ENCODE measurements at places on chromosomes 12 and 14. TPM values are rescaled to one million over a fixed set of nuclear protein-coding genes. Genes with fewer than 3 reads are reported as not detected.

- H3K27ac ChIP-seq: no peak overlapping the region
- H3K27me3 ChIP-seq: peaks cover 4% of the 10 kb centered on the region
- H3K4me3 ChIP-seq: peak overlapping the region; percentile 59
These were observed 1.2 kb downstream of the WNT5B start for GRCh38 chr12:1630133-1630826.

GRCh38 chr12:96766232-96766631 is 140.8 kb upstream of the NEDD1 start:
- DNase-seq: no peak
- H3K4me1 ChIP-seq: no peaks in the 10 kb centered on the region
- H3K36me3 ChIP-seq: no peaks in the 10 kb centered on the region
- no peak overlapping the region for H3K27ac ChIP-seq

The GPR84 gene
- 3.1 TPM for polyA plus RNA-seq

The SLC5A8 gene
- polyA plus RNA-seq: not detected

- no peak for DNase-seq
- H3K27me3 ChIP-seq: no peaks in the 10 kb centered on the region
- H3K36me3 ChIP-seq: no peaks in the 10 kb centered on the region
- no peak overlapping the region for H3K4me3 ChIP-seq
- H3K27ac ChIP-seq: no peak overlapping the region
These were observed 109.5 kb downstream of the PAX9 start for GRCh38 chr14:36771028-36771640.

The TSPAN19 gene
- polyA plus RNA-seq: not detected

DNA sequence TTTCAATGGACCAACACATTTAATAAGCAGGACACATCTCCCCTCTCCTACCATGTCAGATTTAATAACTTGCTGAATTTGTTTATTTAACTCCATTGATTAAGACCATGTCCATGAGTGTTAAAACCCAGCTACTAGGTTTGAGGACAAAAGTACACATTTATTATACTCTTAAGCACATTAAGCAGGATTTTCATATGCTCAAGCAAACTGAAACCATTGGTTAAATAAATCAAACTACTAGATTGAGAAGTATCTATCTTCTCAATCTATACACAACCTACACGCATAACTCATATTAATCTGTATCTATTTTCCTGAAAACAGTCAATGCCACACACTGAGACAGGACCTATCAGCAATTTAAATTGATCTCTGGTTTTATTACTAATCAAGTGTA is 85.2 kb downstream of the KITLG start:
- H3K4me1 ChIP-seq: no peaks in the 10 kb centered on the region
- no peaks in the 10 kb centered on the region for H3K27me3 ChIP-seq
- H3K36me3 ChIP-seq: no peaks in the 10 kb centered on the region

DNA sequence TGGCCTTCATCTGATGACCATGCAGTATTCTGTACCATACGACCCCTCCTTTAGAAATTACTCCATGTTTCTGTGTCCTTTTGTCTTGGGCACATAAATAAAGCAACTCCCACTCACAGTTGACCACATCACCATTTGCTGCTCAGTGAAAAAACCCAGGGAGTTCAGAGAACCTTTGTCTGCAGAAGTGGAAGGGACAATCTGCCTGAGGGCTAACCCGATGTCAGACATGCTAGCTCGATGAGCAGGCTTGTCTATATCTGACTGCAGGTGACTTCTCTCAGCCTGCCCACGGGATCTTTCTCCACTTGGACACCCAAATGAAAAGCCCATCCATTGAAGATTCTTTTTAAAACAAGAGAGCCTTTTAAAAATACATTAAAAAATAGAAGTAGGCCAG is 45.7 kb upstream of the GRIP1 start:
- no peak overlapping the region for H3K27ac ChIP-seq
- no peaks in the 10 kb centered on the region for H3K36me3 ChIP-seq
- no peak overlapping the region for H3K4me3 ChIP-seq
- no peaks in the 10 kb centered on the region for H3K4me1 ChIP-seq
- H3K27me3 ChIP-seq: peaks cover 1% of the 10 kb centered on the region

DNA sequence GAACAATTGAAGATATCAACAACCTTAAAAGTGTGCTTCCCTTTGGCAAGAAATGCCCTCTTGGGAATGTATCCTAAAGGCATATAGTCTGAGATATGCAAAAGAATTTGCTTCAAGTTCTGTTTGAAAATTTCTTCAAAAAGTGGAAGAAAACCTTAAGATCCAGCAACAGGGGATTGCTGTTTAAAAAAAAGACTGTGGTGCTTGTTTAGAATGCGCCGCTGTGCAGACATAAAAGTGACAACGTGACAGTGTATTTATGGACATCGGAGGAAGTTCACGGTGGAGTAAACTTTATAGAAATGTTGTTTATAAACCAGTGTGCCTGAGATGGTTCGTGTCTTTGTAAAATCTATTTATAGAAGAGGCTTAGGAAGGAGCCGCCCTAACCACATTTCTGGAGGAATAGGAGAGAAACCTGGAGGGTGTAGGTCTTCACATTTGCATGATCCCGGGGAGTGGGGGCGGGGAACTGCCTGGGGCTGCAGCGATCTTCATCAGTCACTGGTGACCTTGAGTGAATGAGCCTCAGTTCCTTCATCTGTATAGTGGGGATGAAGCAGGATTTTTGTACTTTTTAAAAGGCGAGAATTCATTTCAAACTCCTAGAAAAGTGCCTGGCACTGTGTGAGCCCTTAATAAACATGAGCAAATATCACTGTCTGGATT is 27.5 kb downstream of the ADGRD1 start:
- H3K27me3 ChIP-seq: no peaks in the 10 kb centered on the region
- 0 out of 2 replicates have a peak overlapping the region, but pooled peaks have one; percentile 3 for H3K4me3 ChIP-seq
- DNase-seq: no peak
- no peaks in the 10 kb centered on the region for H3K36me3 ChIP-seq
- H3K4me1 ChIP-seq: peaks cover 25% of the 10 kb centered on the region

GRCh38 chr12:68580911-68581310 is 29.8 kb upstream of the RAP1B start:
- DNase-seq: no peak
- H3K27me3 ChIP-seq: no peaks in the 10 kb centered on the region
- no peaks in the 10 kb centered on the region for H3K4me1 ChIP-seq
- no peaks in the 10 kb centered on the region for H3K36me3 ChIP-seq
- no peak overlapping the region for H3K27ac ChIP-seq

GRCh38 chr12:109185441-109185840 is 69.1 kb downstream of the ACACB start:
- H3K4me3 ChIP-seq: no peak overlapping the region
- H3K27me3 ChIP-seq: no peaks in the 10 kb centered on the region
- H3K36me3 ChIP-seq: no peaks in the 10 kb centered on the region
- no peak for DNase-seq
- H3K27ac ChIP-seq: no peak overlapping the region

GRCh38 chr14:73460691-73461127 is 2.4 kb upstream of the NUMB start:
- DNase-seq: no peak
- no peaks in the 10 kb centered on the region for H3K36me3 ChIP-seq
- H3K4me1 ChIP-seq: peaks cover 18% of the 10 kb centered on the region
- no peak overlapping the region for H3K4me3 ChIP-seq

- H3K36me3 ChIP-seq: no peaks in the 10 kb centered on the region
- no peaks in the 10 kb centered on the region for H3K4me1 ChIP-seq
- no peak for DNase-seq
- H3K27me3 ChIP-seq: no peaks in the 10 kb centered on the region
These were observed 81.3 kb upstream of the PRMT8 start for GRCh38 chr12:3409662-3410061.

DNA sequence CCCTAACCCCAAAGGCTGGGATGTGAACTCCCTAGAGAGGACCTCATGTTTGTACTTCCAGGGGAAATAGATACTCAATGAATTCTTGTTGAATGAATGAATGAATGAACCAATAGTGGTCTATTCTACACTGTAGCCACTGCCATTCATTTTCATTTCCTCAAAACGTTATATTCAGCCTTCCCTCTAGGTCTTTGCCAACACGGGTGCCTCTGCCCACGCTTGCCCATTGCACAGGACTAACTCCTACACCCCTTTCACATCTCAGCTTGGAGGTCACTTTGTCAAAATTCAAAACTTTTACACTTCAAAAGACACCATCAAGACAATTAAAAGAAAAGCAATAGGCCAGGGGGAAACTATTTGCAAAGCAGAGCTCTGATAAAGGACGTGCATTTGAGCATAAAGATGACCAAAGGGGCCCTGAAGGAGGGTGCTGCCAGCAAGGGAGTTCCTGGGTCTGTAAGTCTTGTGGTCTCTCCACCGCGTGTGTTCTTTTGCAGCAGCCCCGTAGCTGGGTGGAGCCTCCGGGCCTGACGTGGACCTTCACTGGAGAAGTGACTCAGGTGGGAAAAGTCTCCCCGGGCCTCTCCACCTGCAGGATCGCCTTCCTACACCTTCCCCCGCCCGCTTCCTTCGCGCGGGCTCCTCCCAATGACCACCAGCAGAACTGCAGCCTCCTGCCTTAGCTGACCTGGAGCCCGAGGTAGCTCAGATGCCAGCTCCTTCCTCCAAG is 31.5 kb downstream of the TMEM63C start:
- H3K4me1 ChIP-seq: no peaks in the 10 kb centered on the region
- DNase-seq: no peak
- no peak overlapping the region for H3K4me3 ChIP-seq
- H3K27ac ChIP-seq: no peak overlapping the region

DNA sequence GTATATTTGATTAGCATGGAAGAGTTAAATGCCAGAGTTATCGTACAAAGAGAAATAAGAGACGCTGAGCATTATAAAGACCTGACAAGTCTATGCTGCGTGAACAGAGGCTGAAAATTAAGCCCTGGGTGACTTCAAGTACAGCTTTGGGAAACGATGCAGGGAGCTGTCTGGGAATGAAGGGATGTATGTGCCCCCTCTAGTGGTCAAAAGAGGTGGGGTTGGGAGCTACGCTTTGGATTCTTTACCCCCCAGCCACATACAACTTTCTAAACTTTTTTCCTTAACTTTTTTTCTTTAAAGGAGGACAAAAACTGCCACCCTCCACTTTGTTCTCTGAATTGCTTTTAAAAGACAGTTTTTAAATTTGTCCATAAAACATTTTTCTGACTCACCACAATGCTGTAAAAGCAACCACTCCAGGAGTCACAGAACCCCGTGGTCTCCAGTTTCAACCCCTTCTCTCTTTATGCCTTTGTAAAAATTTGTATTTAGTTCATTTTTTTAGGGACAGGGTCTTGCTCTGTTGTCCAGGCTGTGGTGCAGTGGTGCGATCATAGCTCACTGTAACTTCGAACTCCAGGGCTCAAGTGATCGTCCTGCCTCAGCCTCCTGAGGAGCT is 59.4 kb downstream of the ZNF664 start:
- H3K36me3 ChIP-seq: no peaks in the 10 kb centered on the region
- no peaks in the 10 kb centered on the region for H3K27me3 ChIP-seq
- H3K4me1 ChIP-seq: no peaks in the 10 kb centered on the region
- no peak for DNase-seq
- H3K4me3 ChIP-seq: no peak overlapping the region

The ITPK1 gene
- polyA plus RNA-seq: 21.7 TPM

DNA sequence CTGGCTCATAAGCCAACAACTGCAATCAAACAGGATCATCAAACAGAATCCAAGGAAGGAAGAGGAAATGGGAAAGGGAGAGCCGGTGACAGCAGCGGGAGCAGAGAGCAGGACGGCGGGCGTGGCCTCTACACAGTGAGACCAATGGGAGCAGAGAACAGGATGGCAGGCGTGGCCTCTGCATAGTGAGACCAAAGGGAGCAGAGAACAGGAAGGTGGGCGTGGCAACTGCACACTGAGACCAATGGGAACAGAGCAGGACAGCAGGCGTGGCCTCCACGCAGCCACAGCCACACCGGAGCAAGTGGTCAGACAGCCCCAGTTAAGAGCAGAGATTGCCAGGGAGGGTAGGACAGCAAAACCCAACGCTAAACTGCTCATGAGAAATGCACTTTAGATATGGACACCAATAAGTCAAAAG is 16.4 kb downstream of the LRCOL1 start:
- no peak for DNase-seq
- no peaks in the 10 kb centered on the region for H3K27me3 ChIP-seq
- H3K27ac ChIP-seq: no peak overlapping the region
- H3K4me3 ChIP-seq: no peak overlapping the region

- DNase-seq: no peak
- H3K4me3 ChIP-seq: no peak overlapping the region
These were observed 33.8 kb downstream of the SPTB start for GRCh38 chr14:64845878-64846277.

DNA sequence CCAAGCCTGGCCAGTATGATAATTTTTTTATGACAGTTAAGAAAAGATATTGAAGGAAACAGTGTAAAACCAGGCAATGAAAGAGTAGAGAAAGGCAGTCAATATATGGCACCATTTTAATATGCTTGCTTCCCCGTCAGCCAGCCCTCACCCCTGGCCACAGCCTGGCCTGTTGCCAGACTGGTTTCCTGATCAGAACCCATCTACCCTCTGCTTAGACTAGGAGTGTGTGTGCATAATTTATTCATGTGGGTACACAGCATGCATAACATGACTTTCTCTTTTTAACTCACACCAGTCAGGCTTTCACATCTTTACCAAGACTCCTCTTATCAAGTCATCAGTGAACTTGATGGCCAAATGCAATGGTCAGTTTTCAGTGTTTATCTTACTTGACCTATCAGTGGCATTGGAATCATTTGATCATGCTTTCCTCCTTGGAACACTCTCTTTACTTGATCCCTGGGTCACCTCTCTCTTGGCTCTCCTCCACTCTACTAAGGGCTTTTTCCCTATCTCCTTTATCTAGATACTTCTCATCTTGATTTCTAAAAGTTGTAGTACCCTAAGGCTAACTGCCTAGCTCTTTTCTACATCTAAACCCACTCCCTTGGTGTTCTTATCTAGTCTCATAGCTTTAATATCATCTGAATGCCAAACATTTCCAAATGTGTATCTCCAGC is 10.0 kb upstream of the GPR19 start:
- H3K36me3 ChIP-seq: no peaks in the 10 kb centered on the region
- no peak overlapping the region for H3K4me3 ChIP-seq
- no peaks in the 10 kb centered on the region for H3K27me3 ChIP-seq
- no peak for DNase-seq

The KRT2 gene
- not detected for polyA plus RNA-seq

The PRB2 gene
- polyA plus RNA-seq: not detected

- no peak for DNase-seq
- peaks cover 7% of the 10 kb centered on the region for H3K36me3 ChIP-seq
- no peak overlapping the region for H3K27ac ChIP-seq
- H3K4me3 ChIP-seq: no peak overlapping the region
These were observed 10.4 kb upstream of the EID3 start for GRCh38 chr12:104292872-104293794.

The ITGA7 gene
- 1.6 TPM for polyA plus RNA-seq

GRCh38 chr12:34343345-34343744 is 321.0 kb downstream of the ALG10 start:
- no peak for DNase-seq
- H3K4me1 ChIP-seq: no peaks in the 10 kb centered on the region
- H3K36me3 ChIP-seq: no peaks in the 10 kb centered on the region
- H3K27ac ChIP-seq: no peak overlapping the region

DNA sequence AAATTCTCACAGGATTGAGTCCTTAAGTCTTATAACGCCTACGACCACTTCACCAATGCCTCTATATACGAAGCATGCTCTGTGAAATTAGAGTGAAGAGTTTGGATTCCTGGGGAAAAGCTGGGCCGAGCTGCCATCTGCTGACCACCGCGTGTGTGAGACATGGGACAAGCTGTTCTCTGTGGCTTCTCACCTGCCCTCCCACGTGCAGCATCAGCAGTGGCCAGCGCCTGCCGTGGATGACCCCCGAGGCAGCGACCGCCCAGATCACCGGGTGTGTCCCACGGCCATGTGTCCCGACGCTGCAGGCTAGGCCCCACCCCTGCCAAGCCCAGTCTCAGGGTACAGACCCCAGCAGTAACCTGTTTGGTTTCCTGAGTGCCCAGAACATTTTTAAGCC is 21.6 kb upstream of the GOLGA3 start:
- no peak overlapping the region for H3K27ac ChIP-seq
- no peak overlapping the region for H3K4me3 ChIP-seq
- H3K36me3 ChIP-seq: peaks cover 22% of the 10 kb centered on the region
- no peaks in the 10 kb centered on the region for H3K27me3 ChIP-seq
- no peaks in the 10 kb centered on the region for H3K4me1 ChIP-seq
- DNase-seq: no peak

Data from GM12878 (cell line).